ENCODE measurements at places on chromosomes 12 and 14.

- DNase-seq, result no peak
These were observed 764.7 kb downstream of the BCL11B start for GRCh38 chr14:98507264-98507663.

- no peak for DNase-seq
These were observed 45.0 kb downstream of the KCNA5 start for GRCh38 chr12:5088586-5089264.

- DNase-seq, result no peak
These were observed 694 bp upstream of the DIABLO start for GRCh38 chr12:122226366-122227125.

DNA sequence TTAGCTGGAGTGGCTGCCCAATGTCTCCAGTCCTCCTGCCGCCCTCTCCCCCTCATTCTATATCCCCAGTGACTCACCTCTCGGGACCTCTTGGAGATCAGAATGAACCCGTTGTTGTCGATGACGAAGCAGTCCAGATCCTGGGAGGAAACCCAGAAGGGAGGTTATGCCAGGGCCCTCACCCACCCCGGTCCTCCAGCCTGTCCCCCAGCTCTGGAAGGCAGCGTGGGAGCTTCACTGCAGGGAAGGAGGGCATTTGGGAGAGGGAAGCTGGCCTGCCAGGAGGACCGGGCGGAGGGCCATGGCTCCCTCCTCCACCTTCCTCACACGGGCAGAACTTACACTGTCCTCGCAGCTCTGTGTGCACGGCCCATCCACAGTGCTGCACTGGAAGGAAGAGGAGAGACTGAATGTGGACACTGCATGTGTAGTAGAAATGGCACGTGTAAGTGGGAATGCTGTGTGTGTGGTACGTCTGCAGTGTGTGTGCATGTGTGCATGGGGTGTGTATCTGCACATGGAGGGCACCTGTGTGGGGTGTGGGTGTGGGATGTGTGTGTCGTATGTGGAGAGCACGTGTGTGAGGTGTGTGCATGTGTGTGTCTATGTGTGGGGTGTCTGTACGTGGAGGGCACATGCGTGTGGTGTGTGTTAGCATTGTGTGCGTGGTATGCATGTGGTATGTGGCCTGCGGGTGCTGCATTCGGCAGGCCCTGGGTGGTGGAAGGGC, 10.0 kb upstream of the LRTM2 start:
- DNase-seq, result no peak

DNA sequence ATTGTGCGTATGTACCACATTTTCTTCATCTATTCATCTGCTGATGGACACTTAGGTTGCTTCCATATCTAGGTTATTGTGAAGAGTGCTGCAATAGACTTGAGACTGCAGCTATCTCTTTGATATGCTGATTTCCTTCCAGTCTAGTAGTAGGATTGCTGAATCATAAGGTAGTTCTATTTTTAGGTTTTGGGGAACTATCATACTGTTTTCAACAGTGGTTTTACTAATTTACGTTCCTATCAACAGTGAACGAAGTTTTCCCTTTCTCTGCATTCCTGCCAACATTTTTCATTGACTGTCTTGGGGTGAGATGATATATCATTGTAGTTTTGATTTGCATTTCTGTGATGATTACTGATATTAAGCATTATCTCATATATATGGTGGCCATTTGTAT, 482.2 kb downstream of the SLC16A7 start:
- no peak for DNase-seq

GRCh38 chr12:257521-258321, 4.9 kb downstream of the SLC6A13 start:
- no peak for DNase-seq

DNA sequence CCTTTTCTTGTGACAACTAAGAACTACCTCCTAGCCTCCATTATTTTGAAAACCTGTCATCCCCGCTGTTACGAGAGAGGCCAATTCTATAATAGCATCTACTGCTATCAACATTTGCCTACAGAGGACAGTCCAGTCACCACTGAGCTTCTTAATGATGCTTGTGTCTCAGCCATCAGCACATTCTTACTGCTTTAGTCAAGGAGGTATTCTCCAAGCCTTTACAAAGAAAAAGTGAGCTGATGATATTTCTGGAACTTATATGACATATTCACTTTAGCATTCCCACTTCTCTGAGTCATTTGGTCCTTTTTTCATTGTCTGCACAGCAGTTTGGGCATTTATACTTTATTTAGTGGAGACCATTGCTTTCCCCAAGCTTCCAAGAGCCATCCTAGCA, 497.7 kb upstream of the RPL10L start:
- DNase-seq, result no peak

GRCh38 chr14:71753126-71753830, 179.0 kb upstream of the RGS6 start:
- DNase-seq, result peak; percentile 78

- DNase-seq, result peak; percentile 22
These were observed 2.5 kb downstream of the SCN8A start for GRCh38 chr12:51593539-51593938.

- DNase-seq, result no peak
These were observed 43.0 kb downstream of the SMIM41 start for GRCh38 chr12:52122540-52122871.

- DNase-seq, result no peak
These were observed 220.5 kb upstream of the TBX3 start for GRCh38 chr12:114904254-114905003.

DNA sequence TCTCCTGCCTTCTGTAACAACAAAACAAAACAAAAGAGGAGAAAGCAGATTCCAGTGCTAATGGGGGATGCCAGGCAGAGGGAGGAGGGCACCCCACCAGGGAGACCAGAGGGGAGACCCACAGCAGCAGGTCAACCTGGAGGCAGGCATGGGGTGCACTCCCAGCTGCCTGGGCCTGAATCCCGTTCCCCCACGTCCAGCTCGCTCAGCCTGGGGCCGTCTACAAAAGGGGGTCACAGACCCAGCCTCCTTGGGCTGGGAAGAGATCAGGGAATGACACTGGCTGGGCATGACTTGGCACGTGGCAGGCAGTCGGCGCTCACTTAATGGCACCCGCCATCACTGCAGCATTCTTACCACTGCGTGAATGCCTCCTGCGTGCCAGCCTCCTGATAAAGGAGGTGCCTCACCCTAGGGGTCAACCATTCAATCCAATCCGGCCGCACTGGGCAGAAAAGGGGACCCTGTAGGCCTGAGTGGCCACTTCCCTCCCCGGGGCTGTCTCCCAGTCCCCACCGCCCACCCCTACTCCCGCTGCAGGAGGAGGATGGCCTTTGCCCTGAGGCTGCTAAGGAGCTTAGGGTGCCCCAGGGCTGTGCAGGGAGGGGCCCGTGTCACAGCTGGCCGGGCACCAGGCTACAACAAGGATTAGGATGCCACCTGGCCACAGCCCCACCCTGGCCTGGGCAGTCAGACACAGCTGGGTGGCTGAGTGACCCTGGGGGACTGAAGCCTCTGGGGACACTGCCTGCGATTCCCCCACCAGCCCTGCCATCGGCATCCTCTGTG, 87.5 kb downstream of the NCOR2 start:
- DNase-seq, result no peak

DNA sequence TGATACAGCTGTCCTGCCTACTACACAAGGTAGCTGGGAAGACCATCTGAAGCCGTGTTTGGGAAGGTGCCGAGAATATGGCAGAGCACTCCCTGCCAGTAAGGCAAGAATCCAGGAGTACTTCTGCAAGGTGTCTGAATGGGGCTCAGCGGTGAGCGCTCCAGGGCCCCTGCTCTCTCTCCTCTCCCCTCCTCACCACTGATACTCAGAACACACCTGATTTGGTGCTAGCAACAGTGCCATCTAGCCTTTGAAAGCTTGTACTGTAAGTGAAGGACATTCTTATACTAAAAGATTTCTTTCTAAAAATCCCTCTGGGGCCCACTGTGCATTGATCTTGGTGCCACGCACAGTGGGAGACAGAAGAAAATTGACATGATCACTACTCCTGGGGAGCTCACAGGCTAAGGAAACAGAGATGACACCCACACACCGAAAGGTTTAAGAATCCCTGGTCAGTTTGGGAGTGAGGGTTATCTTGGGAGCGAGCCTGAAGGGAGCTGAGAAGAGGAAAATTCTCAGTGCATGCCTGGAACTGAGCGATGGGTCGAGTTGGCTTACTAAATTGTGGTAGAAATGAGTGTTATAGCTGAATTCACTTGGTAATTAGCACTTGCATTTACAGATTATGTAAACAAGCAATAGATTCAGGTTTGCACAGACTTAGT, 216.9 kb downstream of the NTF3 start:
- DNase-seq, result no peak

DNA sequence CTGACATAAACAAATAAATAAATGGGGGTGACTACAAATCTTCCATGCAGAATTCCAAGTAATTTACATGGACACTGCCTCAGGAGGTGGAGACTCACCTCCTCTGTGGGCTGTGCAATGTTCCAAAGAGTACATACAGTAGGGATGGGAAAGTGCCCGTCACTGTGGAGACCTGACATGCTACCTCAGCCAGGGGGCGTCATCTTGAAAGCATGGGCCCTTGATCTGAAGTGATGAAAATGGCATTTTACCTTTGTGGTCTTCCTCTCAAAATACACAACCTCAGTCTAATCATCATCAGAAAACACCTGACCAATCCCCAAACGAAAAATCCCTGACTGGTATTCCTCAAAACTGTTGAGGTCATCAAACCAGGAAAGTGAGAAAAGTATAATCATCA, 48.4 kb downstream of the ANAPC7 start:
- DNase-seq, result no peak

DNA sequence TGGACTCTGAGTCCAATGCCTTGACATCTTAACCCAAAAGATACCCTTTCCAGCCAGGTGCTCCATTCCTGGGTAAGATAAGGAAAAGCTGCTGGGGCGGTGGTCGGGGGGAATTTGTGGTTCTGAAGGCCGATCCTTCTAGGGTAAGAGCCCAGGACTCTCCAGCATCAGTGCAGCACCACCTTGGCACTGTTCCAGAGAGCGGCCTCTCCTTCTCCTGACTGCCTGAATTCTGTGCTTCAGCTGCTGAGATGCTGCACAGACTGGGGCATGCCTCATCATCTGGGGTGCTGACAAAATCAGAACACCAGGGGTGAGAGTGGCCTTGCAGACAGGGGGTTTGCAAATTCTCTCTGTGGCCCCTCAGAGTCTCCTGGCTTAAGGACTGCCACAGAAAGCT, 87.5 kb downstream of the SPTB start:
- DNase-seq, result no peak

GRCh38 chr14:20372796-20373195, 29.4 kb downstream of the PARP2 start:
- DNase-seq, result no peak

GRCh38 chr14:69760810-69761209, 6.1 kb upstream of the SRSF5 start:
- DNase-seq, result no peak

GRCh38 chr12:29957835-29958234, 174.1 kb upstream of the TMTC1 start:
- no peak for DNase-seq

DNA sequence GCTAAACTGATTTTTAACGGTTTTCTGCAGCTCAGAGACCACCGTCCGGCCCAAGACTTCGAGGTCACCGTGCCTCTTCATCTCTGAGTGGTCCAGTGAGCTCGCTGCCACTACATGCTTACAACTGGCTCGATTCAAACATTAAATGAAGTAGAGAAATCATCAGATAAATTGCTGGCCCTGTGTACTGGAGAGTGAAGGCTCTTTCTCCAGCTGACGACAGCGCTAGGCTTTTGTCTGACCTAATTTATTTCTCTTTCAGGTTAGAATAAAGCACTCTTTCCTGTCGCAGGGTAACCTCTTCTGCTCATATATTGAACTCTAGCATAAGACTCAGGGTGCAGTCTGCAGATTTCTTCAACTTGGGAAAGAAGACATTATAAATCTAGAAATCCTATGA, 6.4 kb downstream of the BCL11B start:
- DNase-seq, result no peak

DNA sequence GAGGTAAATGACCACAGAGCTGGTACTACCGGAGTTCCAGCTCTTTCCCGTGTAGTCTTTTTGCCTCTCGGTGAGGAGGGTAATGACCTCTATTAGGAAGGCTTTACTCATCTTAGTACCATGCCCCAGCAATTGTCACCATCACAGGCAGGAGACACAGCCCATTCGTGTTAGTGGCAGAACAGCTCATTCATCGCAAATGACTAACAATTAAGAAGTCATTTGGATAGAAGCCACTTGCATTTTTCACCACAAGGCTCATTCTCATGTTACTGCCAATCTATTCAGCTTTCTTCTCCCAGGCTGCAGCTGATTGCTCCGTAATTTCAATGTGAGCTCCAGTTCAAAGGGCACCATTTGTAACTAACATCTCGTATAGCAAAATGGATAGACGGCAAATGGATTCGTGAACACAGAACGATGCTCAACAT, 718.8 kb upstream of the TMEM132C start:
- DNase-seq, result no peak

DNA sequence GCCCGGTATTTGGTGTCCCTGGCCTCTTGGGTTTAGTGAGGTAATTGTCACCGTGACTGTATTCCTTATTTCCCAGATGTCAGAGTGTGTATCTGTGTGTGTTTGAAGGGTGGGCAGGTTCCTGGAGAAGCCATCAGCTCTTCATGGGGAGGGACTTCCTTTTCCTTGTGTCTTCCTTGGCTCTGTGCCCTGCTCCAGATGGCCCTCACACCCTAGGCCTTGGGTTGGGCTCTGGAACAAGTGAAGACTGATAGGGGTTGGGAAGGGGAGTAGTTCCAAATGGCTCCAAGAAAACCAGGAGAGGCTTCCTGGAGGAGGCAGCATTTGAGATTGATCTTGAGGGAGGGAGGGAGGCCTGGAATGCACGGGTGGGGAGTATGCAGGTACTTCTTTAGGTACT, 43.8 kb upstream of the PRIMA1 start:
- DNase-seq, result no peak

- no peak for DNase-seq
These were observed 70.5 kb downstream of the PHLDA1 start for GRCh38 chr12:75960954-75961661.

- no peak for DNase-seq
These were observed 161.3 kb downstream of the KITLG start for GRCh38 chr12:88418856-88419497.

DNA sequence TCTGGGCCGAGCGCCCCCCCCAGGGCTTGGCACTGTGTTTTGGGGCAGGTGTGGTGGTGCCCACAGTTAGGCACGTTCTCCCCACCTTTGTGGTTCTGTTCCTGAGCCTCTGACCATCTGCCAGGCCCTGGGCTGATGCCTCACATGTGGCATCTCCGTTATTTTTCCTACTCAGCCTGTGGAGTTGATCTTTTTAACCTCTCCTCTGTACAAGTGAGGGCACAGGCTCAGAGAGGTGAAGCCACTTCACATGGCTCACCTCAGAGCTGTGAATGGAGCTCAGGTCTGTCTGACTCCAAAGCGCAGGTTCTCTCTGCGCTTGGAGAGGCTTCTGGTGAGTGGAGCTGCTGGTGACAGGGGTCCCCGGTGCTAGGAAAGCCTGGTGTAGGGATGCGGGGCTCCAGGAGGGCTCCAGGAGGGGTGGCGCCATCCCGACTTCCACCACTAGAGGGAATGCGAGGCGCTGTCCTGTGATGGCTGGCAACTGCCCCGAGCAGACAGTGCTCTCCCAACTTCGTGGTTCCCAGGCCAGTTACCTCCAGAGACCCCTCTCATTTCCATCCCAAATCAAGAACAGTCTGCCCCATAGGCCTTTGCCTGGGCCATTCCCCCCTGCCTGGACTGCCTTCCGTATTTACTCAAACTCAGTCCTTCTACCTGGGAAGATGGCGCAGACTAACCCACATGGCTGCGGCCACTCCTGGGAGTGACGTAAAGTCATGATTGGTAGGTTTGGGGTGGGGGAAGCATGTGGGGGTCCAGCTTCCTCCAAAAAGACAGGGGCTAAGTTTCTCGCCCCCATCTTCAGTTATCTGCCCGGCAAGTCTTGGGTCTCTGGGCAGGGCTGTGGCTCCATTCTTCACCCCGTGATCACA, 9.9 kb downstream of the BCL7A start:
- DNase-seq, result peak; percentile 81

GRCh38 chr14:89899917-89900663, 54.4 kb downstream of the EFCAB11 start:
- no peak for DNase-seq
